ENCODE measurements at places on chromosomes 12 and 14.

DNA sequence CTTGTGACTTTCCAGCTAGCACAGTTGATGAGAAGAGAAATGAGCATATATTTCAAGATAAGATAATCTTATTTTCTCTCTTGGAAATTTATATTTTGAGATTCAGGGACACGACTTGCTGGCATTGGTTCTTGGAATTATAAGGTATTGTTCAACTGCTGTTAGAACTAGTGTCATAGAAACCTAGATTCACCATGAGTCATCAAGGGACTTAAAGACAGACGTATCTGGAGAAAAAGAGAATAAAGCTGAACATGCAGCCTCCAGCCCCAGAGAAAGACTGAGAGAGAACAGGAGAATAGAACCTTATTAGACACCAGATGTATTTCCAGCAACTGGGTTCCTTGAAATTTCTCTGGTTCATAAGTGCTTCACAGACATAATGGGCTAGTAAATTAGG lies 194.4 kb upstream of the PPFIA2 start:
- DNase-seq = no peak

- DNase-seq = no peak
Measured at GRCh38 chr12:6757028-6757690, 4.2 kb upstream of the MLF2 start.

GRCh38 chr12:25972783-25973182 lies 14.3 kb downstream of the RASSF8 start:
- DNase-seq = peak; percentile 62

GRCh38 chr14:50340045-50340444 lies 27.9 kb downstream of the DMAC2L start:
- DNase-seq = no peak

DNA sequence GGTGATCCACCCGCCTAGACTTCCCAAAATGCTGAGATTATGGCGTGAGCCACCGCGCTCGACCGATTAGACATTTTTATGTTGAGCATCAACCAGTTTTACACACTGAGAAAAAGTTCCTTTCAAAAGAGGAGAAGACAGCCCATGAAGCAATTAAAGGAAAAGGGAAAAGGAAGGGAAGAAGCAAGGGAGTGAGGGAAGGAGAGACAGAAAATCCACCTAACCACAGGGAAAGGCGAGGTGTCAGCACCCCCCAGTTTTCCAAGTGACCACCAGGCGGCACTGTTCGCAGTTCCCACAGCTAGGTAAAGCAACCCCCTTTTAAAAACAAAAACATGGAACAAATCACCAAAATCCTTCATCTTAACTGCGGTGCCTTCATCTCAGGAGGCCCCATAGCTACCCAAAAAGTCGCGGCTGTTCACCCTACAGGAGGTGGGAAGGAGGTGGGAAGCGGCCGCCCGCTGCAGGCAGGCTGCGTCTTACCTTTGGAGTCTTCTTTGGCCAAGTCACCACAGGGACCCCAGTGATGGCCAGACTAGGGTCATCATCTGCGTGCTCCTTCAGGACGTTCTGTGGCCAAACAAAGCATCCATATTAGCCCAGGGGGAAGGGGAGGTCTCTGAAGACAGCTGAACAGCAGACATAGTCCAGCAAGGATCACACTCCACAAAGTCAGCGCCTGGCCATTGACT lies 86.6 kb downstream of the KDM2B start:
- DNase-seq = peak; percentile 16

- no peak for DNase-seq
Measured at GRCh38 chr12:41897593-41897992, 247.1 kb downstream of the GXYLT1 start.

DNA sequence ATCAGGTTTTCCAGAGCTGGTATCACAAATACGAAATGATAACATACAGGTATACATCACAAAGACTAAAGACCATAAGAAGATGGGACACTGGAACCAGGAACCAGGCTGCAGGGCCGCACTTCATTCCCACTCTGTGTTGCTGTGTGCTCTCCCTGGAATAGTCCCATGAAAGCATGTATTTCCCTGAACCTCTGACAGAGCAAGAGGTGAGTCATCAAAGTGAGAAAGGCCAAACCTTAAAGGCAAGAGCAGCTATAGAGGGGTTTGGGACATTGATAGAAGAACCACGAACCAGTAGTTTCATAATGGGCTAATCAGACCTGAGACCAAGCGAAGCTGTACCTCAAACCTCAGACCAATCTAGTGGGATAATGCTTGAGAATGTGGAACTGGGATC lies 283.0 kb upstream of the PRKD1 start:
- DNase-seq = peak; percentile 66

- DNase-seq = peak; percentile 2
Measured at GRCh38 chr12:131454418-131455217, 256.3 kb upstream of the SFSWAP start.

DNA sequence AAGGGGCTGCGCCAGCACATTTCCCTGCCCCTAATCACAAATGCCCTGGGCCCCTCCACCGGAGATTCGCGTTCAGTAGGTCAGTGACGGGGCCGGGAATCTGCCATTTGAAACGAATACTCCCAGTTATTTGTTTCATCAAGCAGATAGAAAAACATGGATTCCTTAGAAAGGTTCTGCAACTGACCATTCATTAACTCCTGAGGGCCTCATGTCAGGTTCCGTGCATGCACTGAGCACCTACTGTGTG lies 25.6 kb upstream of the UBC start:
- DNase-seq = no peak

DNA sequence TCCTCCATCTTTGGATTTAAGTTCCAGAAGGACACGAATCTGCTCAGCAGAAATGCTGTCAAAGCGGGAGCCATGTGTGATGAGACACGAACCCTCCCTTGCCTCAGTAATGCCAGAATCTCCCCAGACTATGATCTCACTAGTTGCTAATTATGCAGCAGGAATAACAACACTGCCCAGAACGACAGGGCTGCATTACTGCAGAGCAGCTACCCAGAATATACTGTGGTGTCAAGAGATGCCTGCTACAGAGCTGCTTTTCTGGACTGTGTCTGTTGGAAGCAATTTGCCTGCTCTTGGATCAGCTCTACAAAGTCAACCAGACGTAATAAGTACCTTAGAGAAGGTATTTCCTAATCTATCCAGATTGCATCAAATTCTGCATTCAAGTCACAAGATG lies 5.5 kb downstream of the CSRNP2 start:
- peak; percentile 22 for DNase-seq

DNA sequence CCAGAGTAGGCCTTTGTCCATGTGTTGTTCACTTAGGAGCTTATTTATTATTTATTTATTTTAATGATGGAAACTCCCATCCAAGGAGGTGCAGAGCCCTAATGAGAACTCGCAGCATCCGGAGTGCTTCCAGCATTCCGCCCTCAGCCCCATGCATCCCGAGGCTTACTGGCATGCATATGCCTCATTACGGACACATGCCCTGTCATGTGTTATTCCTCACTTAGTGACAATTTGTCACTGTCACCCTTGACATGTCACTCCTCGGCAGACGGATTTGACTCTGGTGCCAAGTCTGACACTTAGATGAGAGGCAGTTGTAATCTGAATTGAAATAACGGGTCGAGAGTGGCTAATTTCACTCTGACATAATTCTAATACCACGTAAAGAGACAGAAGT lies 132.8 kb downstream of the VRK1 start:
- DNase-seq = no peak

DNA sequence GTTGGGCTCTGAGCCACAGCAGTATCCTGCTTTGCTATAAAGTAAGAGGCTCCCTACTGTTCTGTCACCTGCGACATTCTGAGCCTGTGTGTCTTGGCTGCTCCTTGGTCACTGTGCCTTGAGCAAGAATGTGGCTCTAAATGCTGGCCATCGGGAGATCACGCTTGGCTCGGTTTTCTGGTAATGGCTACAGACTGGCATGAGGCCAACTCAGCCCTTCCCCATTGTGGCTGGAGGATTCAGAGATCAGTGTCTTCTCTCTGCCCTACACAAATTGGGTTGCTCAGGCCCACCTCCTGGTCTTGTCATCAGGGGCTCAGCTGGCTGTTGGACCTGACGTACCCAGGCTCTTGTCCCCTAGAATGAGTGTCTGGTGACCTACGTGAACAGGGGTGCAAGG lies 94.5 kb downstream of the PLXNC1 start:
- no peak for DNase-seq

DNA sequence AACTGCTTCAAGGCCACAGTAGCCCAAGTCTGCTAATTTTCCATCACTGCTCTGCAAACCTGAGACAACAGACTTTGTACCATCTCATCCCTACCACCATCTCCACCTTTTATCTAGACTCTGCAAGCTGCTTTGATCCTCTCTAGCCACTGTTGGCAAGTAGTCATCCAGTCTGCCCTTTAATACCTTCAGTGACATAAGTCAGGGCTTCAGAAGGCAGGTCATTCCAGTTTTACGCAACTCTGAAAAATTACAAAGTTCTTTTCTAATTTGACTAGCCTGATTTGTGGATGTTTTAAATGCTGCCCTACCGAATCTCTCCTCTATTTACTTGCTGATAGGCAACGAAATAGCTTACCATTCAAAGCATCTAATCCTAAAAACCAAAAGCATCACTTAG lies 2.8 kb downstream of the FERMT2 start:
- DNase-seq = no peak

GRCh38 chr14:34699873-34700621 lies 14.3 kb downstream of the CFL2 start:
- peak; percentile 94 for DNase-seq

Data from fibroblast of upper back skin (primary cell).